NCI-H1417 (cell line): ENCODE measurements at places on chromosomes 4 and X.

DNA sequence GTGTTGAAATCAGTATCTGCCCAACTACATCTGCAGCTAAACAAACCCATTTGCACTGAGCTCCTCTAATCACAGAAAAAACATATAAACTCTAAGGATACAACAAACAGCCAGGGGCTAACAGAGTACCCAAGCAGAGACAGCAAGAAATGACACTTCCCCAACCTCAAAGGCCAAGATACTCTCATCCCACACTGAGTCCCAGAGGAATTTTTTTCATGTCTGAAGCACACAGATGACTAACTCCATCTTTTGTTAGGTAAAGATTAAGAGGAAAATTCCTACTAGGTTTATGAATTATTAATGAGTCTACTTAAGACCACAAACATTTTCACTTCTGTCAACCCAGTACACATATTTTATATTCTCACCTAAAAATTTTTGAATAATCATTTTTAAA, 31.6 kb downstream of the SEPSECS start:
- no peak for DNase-seq

DNA sequence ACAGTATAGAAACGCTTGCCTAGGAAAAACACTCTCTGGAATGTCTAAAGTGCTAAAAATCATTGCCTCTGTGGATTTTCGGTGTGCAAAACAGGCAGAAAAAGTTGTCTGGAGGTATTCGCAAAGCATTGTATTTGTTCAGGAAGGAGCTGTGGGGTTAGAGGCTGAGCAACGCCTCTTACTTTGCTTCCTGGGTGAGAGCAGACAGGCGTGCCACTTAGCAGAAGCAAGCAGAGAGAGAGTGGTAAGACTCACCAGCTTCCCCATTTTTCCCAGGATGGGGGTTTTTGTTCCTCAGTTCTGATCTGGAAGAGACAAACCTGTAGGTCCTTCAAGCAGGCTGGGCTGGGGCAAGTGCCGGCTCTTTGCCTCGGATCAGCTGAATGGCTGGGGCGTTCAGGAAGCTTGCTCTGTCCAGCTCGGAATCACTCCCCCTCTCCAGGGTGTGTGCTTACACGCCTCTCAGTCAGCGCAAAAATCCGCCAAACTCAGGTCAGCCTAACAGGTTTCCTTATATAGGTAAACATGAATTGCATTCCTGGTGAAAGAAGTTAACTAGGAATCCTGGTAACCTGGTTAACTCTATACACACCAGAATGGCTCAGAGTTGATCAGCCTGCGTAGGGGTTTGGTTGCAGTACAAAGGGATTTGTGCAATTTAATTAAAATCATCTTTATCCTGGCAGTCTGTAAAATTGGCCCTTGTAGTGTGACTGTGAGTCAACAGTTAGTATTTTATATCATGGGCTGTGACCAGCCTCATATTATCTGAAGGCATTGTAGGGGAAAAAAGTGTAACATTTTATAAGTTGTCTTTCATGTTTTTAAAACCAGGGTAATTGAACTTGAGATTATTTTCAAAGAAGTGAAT, 213.1 kb upstream of the MID1 start:
- DNase-seq = peak; percentile 68

DNA sequence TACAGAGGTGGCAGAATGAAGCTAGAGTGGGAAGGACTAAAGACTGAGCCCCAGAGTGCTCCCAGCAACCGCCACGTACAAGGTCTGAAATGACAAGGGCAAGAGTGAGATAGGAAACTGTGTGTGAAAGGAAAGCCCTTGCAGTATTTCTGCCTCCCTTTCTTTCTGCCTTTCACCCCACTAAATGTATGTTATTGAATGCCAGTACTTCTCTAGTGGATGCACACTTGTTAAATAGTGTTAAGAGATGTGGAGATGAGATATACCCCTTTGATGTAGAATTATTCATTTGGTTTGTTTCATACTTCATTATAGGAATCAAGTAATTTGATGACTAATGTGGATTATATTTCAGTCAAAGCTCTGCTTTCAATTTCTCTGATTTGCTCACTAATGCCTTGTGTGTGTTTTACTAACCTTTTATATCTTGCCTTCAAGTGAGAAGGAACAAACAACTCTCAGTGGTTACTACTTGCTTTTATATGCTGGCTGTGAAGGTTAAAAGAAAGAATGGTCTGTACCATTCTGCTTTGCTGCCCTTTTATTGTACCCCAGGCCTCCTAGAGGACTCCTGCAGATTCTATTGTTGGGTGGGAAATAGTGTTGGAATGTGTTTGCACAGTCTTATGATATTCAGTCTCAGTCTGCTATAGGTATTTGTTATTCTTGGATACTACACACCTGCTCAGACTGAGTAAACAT, 8.0 kb upstream of the ANXA3 start:
- no peak for DNase-seq

DNA sequence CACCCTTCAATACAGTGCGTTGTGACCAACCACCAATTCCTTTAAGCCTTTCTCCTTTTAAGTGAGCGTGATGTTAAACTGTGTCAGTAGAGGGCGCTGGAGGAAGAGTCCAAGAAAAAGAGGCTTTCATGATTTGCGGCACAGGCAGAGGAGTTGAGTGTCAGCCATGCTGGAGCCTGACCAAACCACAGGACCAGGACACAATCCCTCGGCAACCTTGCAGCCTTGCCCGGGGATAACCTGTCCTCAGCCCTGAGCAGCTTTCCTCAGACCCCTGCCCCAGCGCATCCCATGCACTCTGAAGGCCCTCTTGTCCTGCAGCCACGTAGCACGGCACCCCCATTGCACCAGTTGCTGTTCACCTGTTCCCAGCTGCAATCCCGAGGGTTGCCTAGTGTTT, 53.5 kb upstream of the SMIM31 start:
- peak; percentile 15 for DNase-seq

GRCh38 chrX:123976706-123977316, 15.3 kb downstream of the STAG2 start:
- no peak for DNase-seq

- DNase-seq = no peak
These were observed 44.1 kb upstream of the FAT1 start for GRCh38 chr4:186767794-186768193.

GRCh38 chrX:106608016-106608415, 3.8 kb upstream of the RADX start:
- peak; percentile 68 for DNase-seq

- peak; percentile 23 for DNase-seq
These were observed 27.1 kb upstream of the CFAP299 start for GRCh38 chr4:80308466-80308822.

GRCh38 chr4:59855630-59856352, 1344.3 kb upstream of the ADGRL3 start:
- no peak for DNase-seq

GRCh38 chr4:136241221-136241986, 1290.9 kb downstream of the PCDH18 start:
- no peak for DNase-seq

- DNase-seq = no peak
These were observed 326.7 kb downstream of the MAPK10 start for GRCh38 chr4:86033171-86033570.
